Liver (tissue), 10 donors: ENCODE measurements at places on chromosomes 3 and 15. TPM values are rescaled to one million over a fixed set of nuclear protein-coding genes. Genes with fewer than 3 reads are reported as not detected.

The UCN2 gene
- total RNA-seq = not detected

DNA sequence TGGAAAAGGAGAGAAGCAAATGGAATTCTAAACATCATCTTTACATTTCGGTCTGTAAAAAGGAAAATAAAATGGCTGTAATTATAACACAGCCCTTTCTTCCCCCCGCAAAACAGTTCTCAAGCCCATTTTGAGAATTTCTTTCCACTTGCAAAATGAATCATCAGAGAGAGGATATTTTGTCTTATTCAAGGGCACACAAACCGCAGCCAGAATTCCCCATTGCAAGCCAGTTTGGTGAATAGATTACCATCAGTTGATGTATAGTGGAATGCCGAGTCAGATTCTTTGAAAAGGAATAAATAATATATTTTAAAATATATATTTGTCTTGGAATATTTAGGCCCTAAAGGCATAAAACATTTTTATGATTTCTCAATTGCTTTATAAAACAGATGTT is 420.4 kb upstream of the SEMA6D start:
- DNase-seq = no peak

GRCh38 chr3:41323467-41324155 is 124.3 kb downstream of the CTNNB1 start:
- no peak for DNase-seq

DNA sequence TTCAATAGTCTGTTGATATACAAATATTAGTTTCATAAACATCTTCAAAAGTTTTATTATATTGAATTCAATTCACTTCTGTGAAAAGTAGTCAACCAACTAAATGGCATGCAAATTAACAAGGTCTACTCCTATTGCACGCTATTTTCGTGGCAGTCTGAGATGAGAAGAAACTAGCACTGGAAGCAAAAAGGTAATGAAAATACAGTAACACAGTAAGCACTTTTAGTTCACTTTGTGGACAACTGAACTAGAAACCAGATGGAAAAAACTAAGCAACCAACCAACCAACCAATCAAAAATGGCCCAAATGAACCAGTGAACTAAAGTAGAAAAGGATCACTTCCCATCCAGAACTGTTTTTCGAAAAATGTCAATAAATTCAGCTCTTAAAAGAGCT is 55.7 kb upstream of the ACTC1 start:
- DNase-seq = no peak

DNA sequence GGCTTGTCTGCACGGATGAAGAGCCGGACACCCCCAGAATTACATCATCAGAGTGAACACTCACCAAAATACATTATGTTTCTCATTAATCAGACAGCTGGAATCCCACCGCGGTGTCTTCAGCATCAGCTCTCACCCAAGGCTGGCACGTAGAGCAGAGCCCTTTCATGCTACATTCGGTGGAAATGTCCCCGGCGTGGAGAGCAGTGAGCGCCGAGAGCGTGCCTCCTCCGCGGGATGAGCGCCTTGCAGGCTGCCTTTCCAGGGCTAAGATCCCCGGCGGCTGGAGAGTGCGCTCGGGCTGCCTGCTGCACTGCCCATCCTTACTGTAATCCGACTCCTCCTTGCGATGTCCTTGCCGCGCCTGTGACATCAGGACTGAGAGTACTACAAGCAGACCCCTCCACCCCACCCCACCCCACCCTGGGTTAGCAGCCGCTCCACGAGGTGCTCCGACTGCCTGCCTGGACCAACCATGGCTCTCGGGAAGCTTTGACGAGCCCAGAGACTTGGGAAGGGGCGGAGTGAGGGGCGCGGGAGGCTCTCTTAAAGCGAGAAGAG is at the start of gene ZNF385D:
TSS of gene ZNF385D (minus strand) at position 380 of the 561 bp plus-strand sequence. CDS start at position 86, 294 bp downstream.
- no peak for DNase-seq

DNA sequence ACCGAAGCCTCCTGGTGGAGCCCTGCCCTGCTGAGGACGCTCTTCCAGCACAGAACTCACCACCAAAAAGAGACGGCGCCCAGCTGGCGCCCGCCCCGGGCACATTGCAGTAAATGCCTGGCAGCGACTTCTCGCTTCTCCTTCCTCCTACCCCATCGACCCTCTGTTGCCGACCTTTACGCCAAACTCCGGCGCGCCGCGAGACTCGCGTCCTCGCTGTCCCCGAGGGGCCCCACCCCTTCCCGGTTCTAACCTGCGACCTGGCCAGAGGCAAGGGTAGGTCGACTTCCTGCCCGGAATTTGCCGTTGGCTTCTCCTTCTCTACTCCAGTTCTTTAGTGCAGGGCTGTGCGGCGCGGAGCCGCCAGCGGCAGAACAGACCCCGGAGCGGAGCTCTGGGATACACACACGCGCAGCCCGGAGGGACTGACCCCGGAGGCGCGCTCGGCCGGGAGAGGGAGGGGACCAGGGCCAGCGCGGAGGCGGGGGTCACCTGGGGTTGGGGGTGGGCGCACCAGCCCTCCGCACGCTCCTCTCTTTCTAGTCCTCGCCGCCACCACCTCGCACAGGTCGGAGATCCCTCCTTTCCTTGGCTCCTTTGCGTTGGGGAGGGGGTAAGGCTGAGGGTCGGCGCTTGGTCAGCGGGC is 226.6 kb upstream of the AZI2 start:
- DNase-seq = no peak

The CPB1 gene
- 0.75 TPM for total RNA-seq

GRCh38 chr3:159857840-159858239 is 130.8 kb upstream of the IL12A start:
- DNase-seq = no peak

- DNase-seq = no peak
Observed at GRCh38 chr3:81484520-81484919, 276.9 kb downstream of the GBE1 start.

DNA sequence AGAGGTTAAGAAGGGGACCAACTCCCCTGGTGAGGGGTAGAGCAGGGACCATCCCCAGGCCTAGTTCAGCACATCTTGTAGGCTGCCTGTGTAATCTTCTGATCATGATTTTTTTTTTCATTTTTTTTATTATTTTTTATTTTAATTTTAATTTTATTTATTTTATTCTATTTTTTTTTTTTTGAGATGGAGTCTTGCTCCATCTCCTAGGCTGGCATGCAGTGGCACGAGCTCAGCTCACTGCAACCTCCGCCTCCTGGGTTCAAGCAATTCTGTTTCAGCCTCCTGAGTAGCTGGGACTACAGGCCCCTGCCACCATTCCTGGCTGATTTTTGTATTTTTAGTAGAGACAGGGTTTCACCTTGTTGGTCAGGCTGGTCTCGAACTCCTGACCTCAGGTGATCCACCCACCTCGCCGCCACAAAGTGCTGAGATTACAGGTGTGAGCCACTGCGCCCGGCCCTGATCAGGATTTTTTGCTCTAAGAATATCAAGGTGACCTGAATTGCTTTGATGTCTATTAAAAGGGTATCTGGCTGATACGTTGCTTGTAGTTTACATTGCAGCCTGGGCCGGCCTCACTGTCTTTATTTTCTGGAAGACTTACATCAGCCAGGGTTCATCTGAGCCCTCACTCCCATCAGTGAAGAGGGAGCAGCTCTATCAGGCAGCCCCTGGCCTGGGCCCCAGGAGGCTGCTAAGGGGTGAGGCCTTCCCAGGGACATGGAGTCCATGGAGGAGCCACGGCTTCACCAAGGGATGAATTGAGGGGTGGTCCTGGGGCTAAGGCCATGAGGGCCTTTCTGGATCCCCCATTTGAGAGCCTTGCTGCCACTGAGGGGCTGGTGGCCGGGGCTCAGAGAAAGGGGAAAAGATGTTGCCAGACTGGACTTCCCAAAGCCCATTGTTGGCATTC is 10.7 kb downstream of the SYNM start:
- DNase-seq = no peak

The SLC28A1 gene
- total RNA-seq = 39.7 TPM

GRCh38 chr15:52379395-52380106 is 83.9 kb upstream of the MYO5C start:
- no peak for DNase-seq

The C15orf62 gene
- 0.19 TPM for total RNA-seq

DNA sequence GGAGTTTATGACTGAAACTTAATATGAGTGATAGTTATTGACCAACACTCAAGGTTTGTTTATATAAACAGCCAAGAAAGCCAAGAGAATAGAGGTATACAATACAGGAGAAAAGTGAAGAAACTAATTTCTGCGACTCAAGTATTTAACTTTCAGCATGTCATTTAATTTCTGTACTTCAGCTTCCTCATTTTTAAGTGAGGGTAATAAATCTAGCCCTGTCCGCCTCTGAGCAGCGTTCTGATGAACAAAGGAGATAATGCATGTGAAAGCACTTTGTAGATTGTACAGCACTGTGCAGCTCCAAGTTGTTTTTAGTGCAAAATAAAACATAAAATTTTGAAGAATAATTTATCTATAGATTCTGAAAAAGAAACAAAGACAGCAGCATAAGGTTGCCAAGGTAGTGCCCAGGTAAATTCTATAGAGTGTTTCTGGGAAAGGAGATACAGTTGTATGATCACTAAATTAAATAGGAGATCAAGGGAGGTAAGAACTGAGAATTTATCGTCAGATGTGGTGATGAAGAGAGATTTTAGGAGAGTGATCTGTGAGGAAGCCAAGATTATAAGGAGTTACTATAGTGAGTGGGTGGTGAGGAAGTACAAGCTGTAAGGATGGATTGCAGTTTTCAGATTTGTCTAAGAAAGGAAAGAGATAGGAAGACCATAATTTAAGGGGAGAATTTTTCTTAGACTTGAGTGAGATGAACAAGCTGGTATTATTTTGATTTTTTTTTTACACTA is 71.3 kb downstream of the RASA2 start:
- no peak for DNase-seq

DNA sequence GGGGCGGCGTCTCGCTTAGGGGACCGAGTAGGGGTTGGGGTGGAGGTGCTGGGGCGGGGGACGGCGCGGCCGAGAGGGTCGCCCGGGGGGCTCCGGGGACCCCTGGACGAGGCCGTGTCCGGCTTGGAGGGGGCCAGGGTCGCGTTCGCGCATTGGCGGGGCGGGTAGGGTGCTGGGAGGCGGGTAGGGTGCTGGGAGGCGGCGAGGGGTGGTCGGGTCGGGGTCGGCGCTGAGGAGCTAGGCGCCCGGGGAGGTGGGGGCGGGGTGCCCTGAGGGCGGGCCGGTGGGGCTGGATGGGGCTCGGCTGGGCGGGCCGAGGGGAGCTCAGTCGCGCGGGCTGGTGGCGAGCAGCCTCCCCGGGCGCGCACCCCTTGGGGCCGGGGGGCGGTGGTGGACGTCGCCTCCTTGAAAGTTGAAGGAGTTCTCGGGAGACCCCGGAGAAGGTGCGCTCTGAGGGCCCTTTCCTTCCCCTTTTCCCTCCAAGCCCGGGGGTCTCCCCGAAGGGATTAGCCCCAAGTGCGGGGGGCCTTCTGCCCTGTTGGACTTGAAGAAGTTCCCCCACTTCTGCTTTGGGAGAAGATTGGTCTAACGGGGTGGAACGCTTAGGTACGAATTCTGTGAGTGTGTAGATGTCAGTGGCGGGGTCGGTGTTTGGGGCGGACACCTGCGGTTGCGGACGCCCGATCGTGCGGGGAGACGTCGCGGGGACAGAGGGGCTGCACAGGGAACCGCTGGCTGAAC is 543 bp downstream of the MEF2A start:
- DNase-seq = peak; percentile 66

- peak; percentile 79 for DNase-seq
Observed at GRCh38 chr15:40762919-40763800, 708 bp upstream of the GCHFR start.

GRCh38 chr3:195186041-195186709 is 84.8 kb downstream of the XXYLT1 start:
- no peak for DNase-seq

DNA sequence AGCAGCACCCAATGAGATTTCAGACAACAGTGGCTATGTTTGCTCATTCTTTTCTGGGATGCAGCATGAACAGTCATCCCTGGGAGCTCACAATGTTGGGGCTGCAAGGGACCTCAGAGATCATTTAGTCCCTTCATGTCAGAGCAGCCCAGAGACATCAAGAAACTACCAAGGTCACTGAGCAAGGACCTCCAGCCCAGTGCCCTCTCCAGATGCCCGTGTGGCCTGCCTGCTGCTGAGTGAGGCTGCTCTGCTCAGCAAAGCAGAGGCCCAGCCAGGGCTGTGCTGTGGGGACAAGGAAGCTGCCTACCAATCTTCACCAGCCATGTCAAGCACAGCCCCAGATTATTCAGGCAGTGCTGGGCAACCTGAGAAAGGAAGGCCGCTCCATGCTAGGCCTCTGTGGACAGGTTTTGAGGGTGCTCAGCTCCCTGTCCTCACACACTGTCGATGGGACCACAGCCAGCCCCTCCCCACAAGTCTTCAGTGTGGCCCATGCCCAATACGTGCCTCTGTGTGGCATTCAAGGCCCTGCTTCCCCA is 99.7 kb downstream of the DAPK2 start:
- DNase-seq = no peak

DNA sequence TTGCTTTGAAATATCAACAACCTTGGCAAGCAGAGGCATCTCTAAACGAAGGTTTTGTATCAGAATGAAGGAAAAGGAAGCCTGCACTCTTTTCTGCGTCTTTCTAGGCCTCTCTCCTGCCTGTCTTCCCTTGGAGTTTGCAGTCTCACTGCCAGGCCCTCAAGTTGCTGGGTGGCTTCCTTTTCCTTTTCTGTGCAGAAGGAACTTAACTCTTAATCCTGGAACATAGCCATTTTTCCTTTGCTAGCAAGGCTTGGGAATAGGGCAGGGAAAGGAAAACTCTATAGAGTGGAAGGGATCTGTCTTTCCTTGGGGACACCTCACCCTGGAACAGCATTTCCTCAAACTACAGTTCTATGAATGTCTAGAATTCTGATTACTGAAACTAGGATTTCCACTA is 32.8 kb downstream of the TLNRD1 start:
- DNase-seq = no peak

DNA sequence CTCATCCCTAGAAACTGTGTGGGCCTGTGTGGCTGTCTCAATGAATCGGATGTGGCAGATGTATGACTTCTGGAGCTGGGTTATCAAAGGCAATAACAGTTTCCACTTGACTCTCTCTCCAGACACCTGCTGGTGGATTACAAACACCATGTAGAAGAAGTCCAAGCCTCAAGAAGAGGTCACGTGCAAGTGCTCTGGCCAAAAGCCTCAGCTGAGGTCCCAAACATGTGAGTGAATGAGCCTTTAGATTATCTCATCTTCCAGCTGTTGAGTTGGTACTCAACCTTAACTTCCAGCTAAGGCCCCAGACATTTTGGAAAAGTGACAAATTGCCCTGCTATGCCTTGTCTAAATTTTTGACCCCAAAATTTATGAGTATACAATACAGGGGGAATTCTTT is 42.7 kb upstream of the IL12A start:
- DNase-seq = no peak

The CFAP161 gene
- 0.84 TPM for total RNA-seq

- DNase-seq = no peak
Observed at GRCh38 chr3:88307666-88308065, 157.9 kb downstream of the C3orf38 start.

DNA sequence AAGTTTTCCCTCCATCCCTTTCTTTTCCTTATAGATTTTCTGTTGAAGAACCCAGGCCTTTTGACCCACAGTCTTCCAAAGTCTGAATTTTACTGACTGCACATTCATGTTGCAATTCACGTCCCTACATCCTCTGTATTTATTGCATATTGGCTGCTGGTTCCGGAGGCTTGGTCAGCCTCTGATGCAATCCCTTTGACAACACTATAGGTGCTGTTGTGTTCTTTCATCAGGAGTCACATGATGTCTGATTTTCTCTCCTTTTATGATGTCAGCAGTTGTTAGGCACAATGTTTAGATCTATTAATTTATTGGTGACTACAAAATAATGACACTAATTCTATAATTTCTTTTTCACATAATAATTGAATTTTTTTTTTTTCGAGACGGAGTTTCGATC is 8.7 kb downstream of the CYP1A1 start:
- no peak for DNase-seq
